ENCODE measurements at places on chromosomes 3 and 15.

GRCh38 chr3:9266716-9267115 lies 17.3 kb upstream of the SRGAP3 start:
- no peak for DNase-seq

DNA sequence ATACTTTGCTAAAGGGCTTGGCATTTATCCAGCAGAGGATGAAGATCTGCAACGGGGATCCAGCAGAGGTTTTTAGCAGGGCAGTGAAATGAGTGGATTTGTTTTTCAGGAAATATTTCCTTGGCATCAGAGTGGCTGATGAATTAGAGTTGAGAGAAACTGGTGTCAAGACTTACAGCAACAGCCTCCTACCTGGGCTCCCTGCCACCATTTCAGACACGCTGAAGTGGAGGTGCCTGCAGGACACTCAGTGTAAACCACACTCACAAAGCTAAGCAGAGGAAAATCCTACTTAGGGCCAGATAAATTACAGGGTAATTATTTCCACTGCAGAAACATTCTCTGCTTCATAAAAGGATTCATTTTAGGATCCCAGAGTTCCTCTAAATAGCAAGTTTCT lies 519.7 kb downstream of the FGF12 start:
- DNase-seq: no peak

GRCh38 chr3:197375001-197375441 lies 76.6 kb upstream of the DLG1 start:
- no peak for DNase-seq

DNA sequence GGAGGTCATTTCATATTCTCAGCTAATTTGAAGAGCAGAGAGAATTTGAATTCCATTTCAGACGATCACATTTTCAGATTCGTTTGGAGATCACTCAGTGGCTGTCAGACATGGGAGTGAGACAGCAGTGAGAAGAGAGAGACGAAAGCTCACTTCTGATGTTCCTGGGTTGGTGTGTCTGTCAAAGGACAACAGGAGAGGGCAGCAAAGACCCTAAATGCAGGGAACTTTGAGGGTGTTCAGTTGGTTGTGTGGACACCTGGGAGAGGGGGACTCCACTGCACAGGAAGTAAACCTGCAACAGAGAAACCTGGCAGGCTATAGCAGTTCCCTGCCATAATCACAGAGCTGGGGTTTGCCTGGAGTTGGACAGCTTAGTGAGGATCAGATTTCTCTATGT lies 675.1 kb downstream of the SQOR start:
- no peak for DNase-seq

DNA sequence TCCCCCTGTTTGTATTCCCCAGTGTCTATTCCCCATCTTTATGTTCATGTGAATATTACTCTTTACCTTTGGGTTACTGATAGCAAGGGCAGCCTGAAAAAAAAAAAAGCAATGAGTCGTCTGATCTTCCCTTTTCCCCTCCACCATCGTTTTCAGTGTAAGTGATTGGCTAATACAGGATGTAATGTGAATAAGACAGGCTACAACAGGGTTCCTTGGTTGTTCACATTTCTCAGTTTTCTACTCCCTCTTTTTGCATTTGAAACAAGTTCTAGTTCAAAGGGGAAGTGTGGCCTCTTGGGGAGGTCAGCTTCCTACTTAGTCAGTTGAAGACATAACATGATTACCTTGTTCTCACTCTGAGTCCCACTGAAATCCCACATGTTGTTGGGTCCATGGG lies 278.0 kb upstream of the TRIM42 start:
- no peak for DNase-seq

DNA sequence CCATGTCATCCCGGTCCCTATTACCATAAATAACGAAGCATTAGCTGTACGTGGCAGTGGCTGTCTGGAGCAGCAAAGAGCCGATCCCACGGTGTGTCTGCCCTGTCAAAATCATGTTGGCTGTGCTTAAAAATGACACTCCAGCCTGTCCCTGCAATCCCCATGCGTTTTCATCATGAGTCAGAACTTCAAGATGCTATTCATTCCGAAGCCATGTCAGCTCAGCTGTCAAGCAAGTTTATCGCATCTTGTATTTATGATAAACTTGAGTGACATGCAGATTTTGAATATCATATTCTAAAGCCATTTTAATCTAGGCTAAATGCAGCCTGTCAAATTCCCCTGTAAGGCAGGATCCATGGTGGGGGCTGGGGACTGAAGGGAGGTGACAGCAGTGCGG lies 152.4 kb downstream of the TJP1 start:
- no peak for DNase-seq

- DNase-seq: no peak
These were observed 15.1 kb upstream of the CLDN1 start for GRCh38 chr3:190337301-190337700.

DNA sequence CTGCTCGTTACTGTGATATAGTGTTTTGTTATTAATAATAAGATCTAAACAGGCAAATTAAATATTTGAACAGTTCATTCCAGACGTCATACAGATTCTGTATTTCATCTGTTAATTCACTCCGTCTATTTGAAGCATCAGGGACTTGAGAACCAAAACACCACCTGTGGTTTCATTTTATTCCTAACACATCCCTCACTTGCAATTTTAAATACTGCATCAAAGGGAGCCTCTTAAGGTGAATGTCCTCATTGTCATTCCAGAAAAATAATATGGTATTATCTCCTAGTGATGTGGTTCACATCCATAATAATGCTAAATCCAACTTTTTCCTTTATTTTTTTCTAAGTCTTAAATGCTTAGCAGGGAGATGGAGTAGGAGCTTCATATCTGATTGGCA lies 1390.9 kb upstream of the CADM2 start:
- DNase-seq: no peak

GRCh38 chr3:178522200-178523052 lies 13.8 kb upstream of the KCNMB2 start:
- no peak for DNase-seq

GRCh38 chr3:114552527-114552812 lies 258.6 kb downstream of the TIGIT start:
- DNase-seq: no peak

DNA sequence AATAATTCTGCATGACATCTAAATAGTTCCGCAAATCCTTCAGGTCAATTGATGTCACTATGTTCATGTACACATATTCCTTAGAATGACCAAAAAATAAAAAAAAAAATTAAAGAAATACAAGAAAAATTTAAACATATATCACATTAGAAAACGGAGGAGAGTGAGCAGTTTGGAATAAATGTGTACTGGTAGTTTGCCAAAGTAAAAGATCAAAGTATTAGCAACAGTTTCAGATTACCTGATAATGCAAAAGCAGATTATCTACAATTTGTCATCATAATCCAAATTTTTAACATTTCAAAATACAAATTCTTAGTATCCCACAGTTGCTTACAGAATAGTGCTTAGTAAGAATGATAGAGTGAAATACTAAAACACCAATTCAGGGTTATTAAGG lies 1.9 kb downstream of the DLG1 start:
- no peak for DNase-seq

GRCh38 chr3:100753846-100754245 lies 44.6 kb downstream of the TFG start:
- DNase-seq: no peak

GRCh38 chr15:62105266-62105665 lies 38.5 kb downstream of the C2CD4A start:
- no peak for DNase-seq

GRCh38 chr3:61439122-61439458 lies 122.3 kb upstream of the PTPRG start:
- no peak for DNase-seq

DNA sequence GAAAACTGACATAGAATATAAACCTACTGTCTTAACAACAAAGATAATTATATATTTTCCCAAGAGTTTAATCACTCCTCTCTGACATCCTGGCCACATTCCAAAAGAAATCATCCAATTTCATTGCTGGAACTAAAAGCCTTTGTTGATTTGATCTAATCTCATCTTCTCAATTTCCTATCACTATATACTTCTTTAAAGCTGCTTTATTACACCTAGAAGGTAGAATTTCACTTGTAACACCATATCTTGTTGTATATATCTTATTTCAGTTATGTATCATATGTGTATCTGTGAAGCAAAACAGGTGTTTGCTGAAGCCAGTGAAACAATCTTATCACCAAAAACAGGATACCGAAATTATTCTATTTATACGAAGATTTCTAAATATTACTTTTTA lies 740.2 kb downstream of the ROBO1 start:
- DNase-seq: no peak

DNA sequence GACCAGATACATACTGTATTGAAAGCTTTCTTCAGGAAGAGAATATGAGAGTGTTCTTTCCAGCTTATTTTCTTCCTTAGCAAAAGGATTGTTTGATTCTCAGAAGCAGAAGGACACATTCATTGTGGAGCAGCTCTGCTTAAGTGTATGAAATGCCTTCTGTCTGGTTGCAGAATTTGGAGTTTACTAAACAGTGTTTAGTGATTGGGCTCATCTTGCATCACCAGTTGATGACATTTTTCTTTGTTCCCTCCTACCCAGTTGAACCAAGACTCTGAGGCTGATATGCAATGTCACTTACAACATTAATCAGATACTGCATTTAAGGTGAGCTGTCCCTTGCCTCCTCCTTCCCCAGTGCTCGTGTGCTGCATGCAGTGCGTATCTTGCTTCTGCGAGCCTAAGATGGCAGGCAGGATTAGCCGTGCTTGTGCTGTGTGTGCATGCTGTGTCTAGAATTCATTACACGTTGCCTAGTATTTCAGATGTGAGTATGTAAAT lies 18.4 kb downstream of the ZBTB38 start:
- no peak for DNase-seq

DNA sequence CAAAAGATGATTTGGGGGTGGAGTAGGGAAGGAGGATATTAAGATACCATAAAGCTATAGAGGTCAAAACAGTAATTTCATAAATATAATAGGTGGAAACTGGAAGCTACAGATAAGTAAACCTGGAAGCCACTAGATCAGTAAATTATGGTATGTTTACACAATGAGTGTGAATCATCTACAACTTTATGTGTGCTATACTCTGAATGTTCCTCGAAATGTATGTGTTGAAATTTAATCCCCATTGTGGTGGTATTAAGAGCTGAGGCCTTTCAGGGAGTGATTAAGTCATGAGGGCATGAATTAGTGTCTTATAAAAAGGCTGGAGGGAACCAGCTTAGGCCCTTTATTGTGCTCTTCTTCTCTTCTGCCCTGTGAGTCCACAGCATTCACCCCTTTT lies 25.2 kb downstream of the EOMES start:
- no peak for DNase-seq

DNA sequence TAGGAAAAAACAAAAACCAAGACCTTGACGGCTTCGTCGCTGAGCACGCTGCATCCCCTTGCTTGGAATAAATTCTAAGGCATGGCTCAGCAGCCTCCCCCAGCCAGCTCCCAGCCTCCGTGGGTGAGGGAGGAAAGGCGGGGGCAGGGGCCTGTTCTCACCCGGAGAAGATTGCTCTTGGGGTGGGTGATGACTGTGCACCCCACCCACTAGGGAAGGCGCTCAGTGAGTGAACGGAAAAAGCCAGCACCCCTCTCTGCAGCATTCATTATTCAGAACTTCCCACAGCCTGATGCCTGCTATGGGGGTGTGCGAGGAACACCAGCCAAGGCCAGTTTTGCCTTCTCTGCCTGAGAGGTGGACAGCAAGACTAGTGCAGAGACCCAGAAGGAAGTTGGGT lies 19.3 kb upstream of the NTRK3 start:
- no peak for DNase-seq

- no peak for DNase-seq
These were observed 68.0 kb downstream of the FNDC3B start for GRCh38 chr3:172107403-172107802.

DNA sequence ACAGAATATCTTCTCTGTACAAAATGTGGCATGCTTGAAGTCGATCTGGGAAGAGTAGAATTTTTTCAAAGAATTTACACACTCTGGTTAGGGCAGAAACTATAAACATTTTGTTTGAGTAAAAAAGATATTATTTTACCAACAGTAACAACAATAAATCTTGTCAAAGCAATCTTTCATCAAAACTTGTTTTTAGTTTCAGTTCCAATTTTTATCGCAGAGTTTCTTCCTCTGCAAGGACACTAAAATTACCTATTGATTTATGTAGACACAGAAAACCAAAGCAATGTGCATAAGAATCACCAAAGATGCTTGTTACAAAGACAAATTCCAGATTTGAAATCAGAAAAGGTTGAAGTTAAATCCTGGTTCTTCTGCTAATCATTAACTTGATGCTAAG lies 61.9 kb downstream of the CGGBP1 start:
- no peak for DNase-seq

- no peak for DNase-seq
These were observed 38.5 kb upstream of the LIPC start for GRCh38 chr15:58393241-58393662.

- DNase-seq: no peak
These were observed 4.4 kb upstream of the BRPF1 start for GRCh38 chr3:9727041-9727595.

DNA sequence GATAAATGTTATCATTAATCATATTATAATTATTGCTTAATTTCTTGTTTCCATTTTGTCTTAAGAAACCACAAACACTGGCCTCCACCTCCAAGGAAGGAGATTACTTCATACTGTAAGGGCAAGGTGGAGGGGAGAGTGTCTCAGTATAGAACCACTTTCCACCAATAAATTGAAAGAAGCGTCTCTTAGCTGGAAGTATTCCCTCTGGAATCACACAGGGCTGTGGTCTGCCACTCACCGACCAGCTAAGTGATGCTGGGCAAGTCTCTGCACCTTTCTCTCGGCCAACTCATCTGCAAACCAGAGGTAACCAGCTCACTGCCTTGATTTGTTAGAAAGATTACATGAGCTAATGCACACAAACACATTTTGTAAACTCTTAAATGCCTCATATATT lies 63.1 kb downstream of the EIF4E3 start:
- DNase-seq: no peak

GRCh38 chr3:59867185-59868002 lies 817.6 kb upstream of the CFAP20DC start:
- no peak for DNase-seq

GRCh38 chr3:82423268-82424030 lies 662.0 kb upstream of the GBE1 start:
- no peak for DNase-seq

- DNase-seq: no peak
These were observed 122.2 kb upstream of the CHRM5 start for GRCh38 chr15:33846142-33846541.

DNA sequence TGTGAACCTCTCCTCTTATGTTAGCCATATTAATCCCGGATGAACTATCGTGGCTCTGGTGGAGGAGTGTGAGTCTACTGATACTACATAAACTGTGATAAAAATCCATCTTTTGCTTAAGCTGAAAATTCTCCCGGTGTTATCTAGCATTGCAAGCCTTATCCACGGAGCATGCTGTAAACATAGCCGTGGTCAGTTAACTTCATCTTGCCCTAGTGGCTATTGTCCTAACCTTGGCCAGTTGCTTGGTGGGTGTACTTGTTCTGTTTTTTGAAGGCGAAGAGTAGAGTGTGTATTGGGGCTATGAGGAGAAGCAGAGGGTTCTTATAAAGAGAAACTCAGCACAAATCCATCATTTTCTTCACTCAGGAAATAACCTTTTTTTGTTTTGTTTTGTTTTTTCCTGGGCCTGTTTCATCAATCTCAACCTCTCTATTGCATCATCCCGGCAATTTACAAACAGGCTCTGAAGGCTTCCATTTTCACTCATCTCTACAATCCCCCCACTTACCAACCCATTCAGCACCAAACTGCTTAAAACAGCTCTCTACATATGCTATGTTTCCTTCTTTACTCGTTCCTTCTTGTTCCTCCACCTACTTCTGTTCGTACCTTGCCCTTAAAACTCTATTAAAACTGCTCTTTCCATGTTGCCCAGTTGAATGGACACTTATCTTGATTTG lies 135.5 kb upstream of the PTX3 start:
- no peak for DNase-seq

- DNase-seq: no peak
These were observed 1.0 kb downstream of the TASOR start for GRCh38 chr3:56681984-56682461.
